PC-9 (cell line): ENCODE measurements at places on chromosomes 3 and 15. TPM values are rescaled to one million over a fixed set of nuclear protein-coding genes. Genes with fewer than 3 reads are reported as not detected.
A peak's percentile ranks its signal among the peaks of the same experiment; 100 is the strongest.

GRCh38 chr15:66288093-66288492 lies 5.3 kb upstream of the DIS3L start:
- no peak overlapping the region for H3K27ac ChIP-seq
- H3K4me3 ChIP-seq: no peak overlapping the region
- H3K36me3 ChIP-seq: no peaks in the 10 kb centered on the region

GRCh38 chr15:77864211-77865105 lies 213.1 kb downstream of the TBC1D2B start:
- peaks cover 24% of the 10 kb centered on the region for H3K27me3 ChIP-seq
- no peak overlapping the region for H3K4me3 ChIP-seq
- H3K36me3 ChIP-seq: no peaks in the 10 kb centered on the region
- DNase-seq: no peak
- no peaks in the 10 kb centered on the region for H3K4me1 ChIP-seq

Gene UBE2E1
- total RNA-seq: 65.6 and 102 TPM in 2 replicates

DNA sequence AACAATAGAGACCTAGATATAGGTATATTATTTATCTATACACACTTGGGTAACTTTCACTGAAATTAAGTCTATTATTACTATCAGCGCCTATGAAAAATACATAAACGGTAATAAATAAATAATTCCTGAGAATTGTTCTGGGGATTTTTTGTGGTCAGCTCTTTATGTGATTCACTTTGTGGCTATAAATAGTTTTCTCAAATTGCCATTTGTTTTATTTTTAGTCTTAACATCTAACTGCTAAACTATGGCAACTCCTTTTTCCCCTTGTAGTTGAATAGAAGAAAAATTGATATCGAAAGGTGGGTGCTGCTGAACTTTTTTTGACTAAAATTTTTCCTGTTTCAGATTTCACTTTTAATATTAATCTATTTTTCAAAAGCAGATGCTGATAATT lies 189.0 kb downstream of the VGLL3 start:
- no peaks in the 10 kb centered on the region for H3K36me3 ChIP-seq
- H3K27ac ChIP-seq: no peak overlapping the region
- no peak overlapping the region for H3K4me3 ChIP-seq
- H3K4me1 ChIP-seq: no peaks in the 10 kb centered on the region
- H3K27me3 ChIP-seq: no peaks in the 10 kb centered on the region
- no peak for DNase-seq

GRCh38 chr15:52540374-52541012 lies 11.8 kb upstream of the MYO5A start:
- no peaks in the 10 kb centered on the region for H3K36me3 ChIP-seq
- H3K27ac ChIP-seq: no peak overlapping the region
- H3K27me3 ChIP-seq: no peaks in the 10 kb centered on the region
- no peaks in the 10 kb centered on the region for H3K4me1 ChIP-seq

Gene BUB1B
- 74.3 and 75.3 TPM in 2 replicates for total RNA-seq

- no peak for DNase-seq
- no peaks in the 10 kb centered on the region for H3K4me1 ChIP-seq
- H3K36me3 ChIP-seq: no peaks in the 10 kb centered on the region
- no peak overlapping the region for H3K27ac ChIP-seq
Measured at GRCh38 chr15:52154896-52155865, 36.0 kb downstream of the GNB5 start.

DNA sequence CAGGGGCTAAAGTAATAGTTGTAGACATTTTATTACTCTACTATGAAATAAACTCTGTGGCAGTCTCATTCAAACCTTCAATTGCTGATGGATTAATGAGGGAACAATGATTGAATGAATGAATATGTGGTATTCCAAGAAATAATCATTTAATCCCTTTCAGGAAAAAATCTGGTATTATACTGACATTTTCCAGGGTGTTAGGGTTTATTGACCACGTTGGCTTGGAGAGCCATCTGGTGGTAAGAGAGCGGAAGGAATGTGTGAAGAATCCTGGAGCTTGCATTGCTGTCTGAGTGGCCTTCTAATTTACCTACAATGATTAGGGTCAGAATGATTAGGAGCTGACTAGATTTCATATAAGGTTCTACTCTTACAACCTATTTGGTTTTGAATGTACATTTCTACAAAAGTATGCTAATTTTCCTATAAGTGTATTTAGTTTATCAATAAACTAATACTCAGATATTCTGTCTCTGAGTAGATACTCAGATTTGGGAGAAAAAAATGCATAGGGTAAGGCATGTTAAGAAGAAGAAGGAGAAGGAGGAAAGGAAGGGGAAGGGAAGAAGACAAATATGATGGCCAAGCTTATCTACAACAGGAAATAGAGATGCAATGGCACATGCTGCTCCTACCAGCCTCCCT lies 249.9 kb downstream of the ROBO1 start:
- H3K4me3 ChIP-seq: no peak overlapping the region
- no peaks in the 10 kb centered on the region for H3K27me3 ChIP-seq
- DNase-seq: peak; percentile 18
- no peaks in the 10 kb centered on the region for H3K36me3 ChIP-seq
- no peak overlapping the region for H3K27ac ChIP-seq
- no peaks in the 10 kb centered on the region for H3K4me1 ChIP-seq

Gene PLA2G4E
- not detected in 2 replicates for total RNA-seq

GRCh38 chr15:96358821-96359615 lies 28.5 kb downstream of the NR2F2 start:
- no peak overlapping the region for H3K27ac ChIP-seq
- H3K4me3 ChIP-seq: no peak overlapping the region
- H3K27me3 ChIP-seq: no peaks in the 10 kb centered on the region
- H3K36me3 ChIP-seq: no peaks in the 10 kb centered on the region
- no peak for DNase-seq
- no peaks in the 10 kb centered on the region; the same call in 1 of the 2 replicates for H3K4me1 ChIP-seq

GRCh38 chr3:119352863-119353527 lies 58.8 kb downstream of the ARHGAP31 start:
- peak; percentile 66 for DNase-seq
- no peaks in the 10 kb centered on the region for H3K27me3 ChIP-seq
- H3K36me3 ChIP-seq: no peaks in the 10 kb centered on the region

DNA sequence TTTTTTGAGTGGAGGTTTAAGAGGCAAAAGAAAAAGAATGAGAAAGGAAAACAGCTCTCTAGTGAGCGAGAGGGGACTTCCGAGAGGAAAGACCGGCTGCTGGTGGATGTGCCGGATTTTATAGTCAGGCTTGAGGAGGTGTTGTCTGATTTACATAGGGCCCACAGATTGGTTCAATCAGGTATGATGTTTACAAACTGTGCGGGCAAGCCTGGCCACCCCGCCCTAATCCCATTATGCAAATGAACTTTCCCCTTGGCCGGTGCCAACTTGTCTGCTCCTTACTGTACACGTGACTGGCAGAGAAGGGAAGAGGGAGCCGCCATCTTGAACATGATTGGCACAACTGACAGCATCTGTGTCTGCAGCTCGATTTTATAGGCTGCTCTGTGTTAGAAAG lies 44.7 kb downstream of the FAM43A start:
- no peak overlapping the region for H3K4me3 ChIP-seq
- H3K27me3 ChIP-seq: no peaks in the 10 kb centered on the region
- H3K4me1 ChIP-seq: no peaks in the 10 kb centered on the region
- H3K36me3 ChIP-seq: no peaks in the 10 kb centered on the region

Gene CAMK1
- total RNA-seq: 2.0 and 3.1 TPM in 2 replicates

Gene HEG1
- 30.2 and 33.5 TPM in 2 replicates for total RNA-seq

DNA sequence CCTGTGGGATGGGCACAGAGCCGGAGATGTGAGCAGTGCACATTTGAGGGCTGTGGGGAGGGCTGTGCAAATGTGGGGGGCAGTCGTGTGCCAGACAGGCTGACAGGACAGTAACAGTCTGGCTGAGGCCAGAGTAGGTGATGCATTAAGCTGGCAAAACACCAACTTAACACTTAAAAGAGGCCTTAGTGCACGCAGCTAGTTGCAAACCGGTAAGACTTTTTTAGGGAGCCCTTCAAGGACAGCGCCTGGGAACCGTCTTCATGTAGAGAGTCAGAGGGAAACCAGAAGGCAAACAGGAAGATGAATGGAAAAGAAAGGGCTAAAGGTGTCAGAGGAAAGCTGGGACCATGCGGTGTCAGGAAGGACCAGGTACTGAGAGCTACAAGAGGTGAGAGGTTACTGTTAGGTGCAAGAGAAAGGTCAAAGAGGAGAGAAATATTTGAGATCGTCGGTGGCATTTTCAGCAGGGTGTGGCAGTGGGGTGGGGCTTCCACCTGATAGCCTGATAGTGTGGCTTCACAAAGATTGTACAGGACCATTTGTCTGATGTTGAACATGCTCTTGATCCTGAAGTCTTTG lies 30.0 kb upstream of the CHD2 start:
- H3K27me3 ChIP-seq: no peaks in the 10 kb centered on the region
- H3K4me1 ChIP-seq: peaks cover 33% of the 10 kb centered on the region
- H3K4me3 ChIP-seq: no peak overlapping the region
- no peak for DNase-seq
- H3K27ac ChIP-seq: peak overlapping the region; percentile 74

GRCh38 chr3:13160619-13161018 lies 87.4 kb upstream of the IQSEC1 start:
- no peaks in the 10 kb centered on the region for H3K27me3 ChIP-seq
- H3K36me3 ChIP-seq: no peaks in the 10 kb centered on the region
- peak overlapping the region; percentile 34 for H3K27ac ChIP-seq

Gene COL6A6
- not detected in 2 replicates for total RNA-seq

GRCh38 chr3:143036557-143036956 lies 35.2 kb downstream of the U2SURP start:
- peaks cover 64% of the 10 kb centered on the region for H3K36me3 ChIP-seq
- peaks cover 17% of the 10 kb centered on the region; the same call in 1 of the 2 replicates for H3K4me1 ChIP-seq
- H3K27me3 ChIP-seq: no peaks in the 10 kb centered on the region
- no peak overlapping the region for H3K4me3 ChIP-seq
- DNase-seq: no peak
- H3K27ac ChIP-seq: no peak overlapping the region

- H3K4me3 ChIP-seq: no peak overlapping the region
- no peaks in the 10 kb centered on the region for H3K4me1 ChIP-seq
- H3K27me3 ChIP-seq: no peaks in the 10 kb centered on the region
- no peak overlapping the region for H3K27ac ChIP-seq
- no peak for DNase-seq
- H3K36me3 ChIP-seq: no peaks in the 10 kb centered on the region
Measured at GRCh38 chr15:65761210-65761926, 30.7 kb downstream of the DENND4A start.

DNA sequence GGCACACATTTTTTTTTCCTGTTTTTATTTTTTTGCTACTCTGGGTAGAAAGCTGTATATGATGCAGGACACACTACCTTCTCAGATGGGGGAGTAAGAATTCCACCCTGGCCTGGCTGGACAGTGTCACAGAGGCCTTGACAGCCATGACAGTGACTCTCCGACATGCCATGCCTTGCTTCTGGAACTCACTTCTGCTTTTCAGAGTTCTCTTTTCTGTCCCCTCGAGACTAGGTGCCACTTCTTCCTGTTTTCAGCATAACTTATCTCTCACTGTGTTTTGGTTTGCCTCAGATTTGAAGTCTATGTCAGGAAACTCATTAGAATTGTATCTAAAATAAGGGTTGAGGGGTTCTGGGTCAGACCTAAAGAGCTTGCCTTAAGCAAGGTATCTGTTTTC lies 69.1 kb upstream of the SEC13 start:
- no peaks in the 10 kb centered on the region for H3K4me1 ChIP-seq
- peaks cover 90% of the 10 kb centered on the region for H3K27me3 ChIP-seq
- no peak overlapping the region for H3K4me3 ChIP-seq
- no peaks in the 10 kb centered on the region for H3K36me3 ChIP-seq
- H3K27ac ChIP-seq: no peak overlapping the region
- no peak for DNase-seq

- peaks cover under 1% of the 10 kb centered on the region; the same call in 1 of the 2 replicates for H3K4me1 ChIP-seq
- DNase-seq: no peak
- no peak overlapping the region for H3K4me3 ChIP-seq
- no peaks in the 10 kb centered on the region for H3K36me3 ChIP-seq
- no peak overlapping the region for H3K27ac ChIP-seq
Measured at GRCh38 chr15:100951965-100952364, 32.8 kb downstream of the LRRK1 start.

GRCh38 chr3:161305095-161305991 lies 66.0 kb downstream of the SPTSSB start:
- no peaks in the 10 kb centered on the region for H3K4me1 ChIP-seq
- H3K36me3 ChIP-seq: no peaks in the 10 kb centered on the region
- no peak overlapping the region for H3K4me3 ChIP-seq
- no peaks in the 10 kb centered on the region for H3K27me3 ChIP-seq

GRCh38 chr3:164683489-164683888 lies 394.8 kb downstream of the SI start:
- H3K4me1 ChIP-seq: no peaks in the 10 kb centered on the region
- peak; percentile 31 for DNase-seq
- no peak overlapping the region for H3K27ac ChIP-seq

- no peak overlapping the region for H3K4me3 ChIP-seq
- H3K27ac ChIP-seq: no peak overlapping the region
- DNase-seq: no peak
- H3K27me3 ChIP-seq: no peaks in the 10 kb centered on the region
- no peaks in the 10 kb centered on the region for H3K4me1 ChIP-seq
- no peaks in the 10 kb centered on the region for H3K36me3 ChIP-seq
Measured at GRCh38 chr15:70345251-70346019, 247.7 kb upstream of the TLE3 start.

- DNase-seq: no peak
- peaks cover 56% of the 10 kb centered on the region for H3K4me1 ChIP-seq
- no peak overlapping the region for H3K4me3 ChIP-seq
- no peaks in the 10 kb centered on the region for H3K36me3 ChIP-seq
- peak overlapping the region; percentile 94; the same call in 1 of the 2 replicates for H3K27ac ChIP-seq
- H3K27me3 ChIP-seq: no peaks in the 10 kb centered on the region
Measured at GRCh38 chr3:183309276-183309675, 56.2 kb downstream of the B3GNT5 start.

GRCh38 chr3:115915061-115915460 lies 291.8 kb downstream of the GAP43 start:
- no peaks in the 10 kb centered on the region for H3K36me3 ChIP-seq
- no peaks in the 10 kb centered on the region for H3K4me1 ChIP-seq
- H3K27ac ChIP-seq: no peak overlapping the region
- no peak for DNase-seq

Gene CCDC54
- total RNA-seq: not detected in 2 replicates

Gene ROBO2
- 0.23 and 0.39 TPM in 2 replicates for total RNA-seq

- no peak overlapping the region for H3K4me3 ChIP-seq
- H3K36me3 ChIP-seq: no peaks in the 10 kb centered on the region
- no peaks in the 10 kb centered on the region for H3K27me3 ChIP-seq
- H3K27ac ChIP-seq: peak overlapping the region; percentile 93
- H3K4me1 ChIP-seq: peaks cover 72% of the 10 kb centered on the region
- no peak for DNase-seq
Measured at GRCh38 chr15:75037685-75038084, 14.3 kb downstream of the PPCDC start.

GRCh38 chr15:74610302-74610951 lies 5.2 kb upstream of the CLK3 start:
- no peak for DNase-seq
- H3K27me3 ChIP-seq: peaks cover 22% of the 10 kb centered on the region
- no peak overlapping the region for H3K4me3 ChIP-seq

DNA sequence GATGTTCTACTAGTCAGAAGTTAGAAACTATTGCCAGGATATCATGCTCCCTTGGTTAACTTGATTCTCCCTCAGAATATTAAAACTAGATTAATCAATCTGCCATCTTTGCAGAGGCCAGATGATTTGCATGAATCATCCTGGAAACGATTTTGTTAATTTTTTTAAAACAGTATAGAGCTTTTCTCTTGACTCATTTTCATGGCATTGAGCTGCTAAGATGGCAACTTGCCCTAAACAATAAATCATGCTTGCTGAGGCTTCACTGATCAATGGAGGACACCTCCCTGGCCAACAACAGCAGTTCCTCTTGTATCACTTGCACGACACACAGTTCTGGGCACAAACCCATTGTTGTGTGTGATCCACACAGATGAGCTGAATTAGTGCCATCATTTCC lies 109.1 kb downstream of the COL6A6 start:
- H3K27me3 ChIP-seq: peaks cover 56% of the 10 kb centered on the region
- H3K4me1 ChIP-seq: no peaks in the 10 kb centered on the region
- DNase-seq: no peak
- H3K4me3 ChIP-seq: no peak overlapping the region
- H3K27ac ChIP-seq: no peak overlapping the region

GRCh38 chr15:100730129-100730528 lies 127.7 kb downstream of the ASB7 start:
- DNase-seq: no peak
- H3K4me3 ChIP-seq: no peak overlapping the region
- H3K27ac ChIP-seq: no peak overlapping the region
